ENCODE measurements at places on chromosomes 7 and 10. TPM values are rescaled to one million over a fixed set of nuclear protein-coding genes. Genes with fewer than 3 reads are reported as not detected.
A peak's percentile ranks its signal among the peaks of the same experiment; 100 is the strongest.

The MKX gene
- total RNA-seq = 0.96 TPM

The ABCB1 gene
- total RNA-seq = not detected

The NPFFR1 gene
- total RNA-seq = not detected

The CLEC5A gene
- not detected for total RNA-seq

The CNNM1 gene
- total RNA-seq = 0.66 TPM

The OR9A2 gene
- total RNA-seq = not detected

The SNX10 gene
- 16.2 TPM for total RNA-seq

DNA sequence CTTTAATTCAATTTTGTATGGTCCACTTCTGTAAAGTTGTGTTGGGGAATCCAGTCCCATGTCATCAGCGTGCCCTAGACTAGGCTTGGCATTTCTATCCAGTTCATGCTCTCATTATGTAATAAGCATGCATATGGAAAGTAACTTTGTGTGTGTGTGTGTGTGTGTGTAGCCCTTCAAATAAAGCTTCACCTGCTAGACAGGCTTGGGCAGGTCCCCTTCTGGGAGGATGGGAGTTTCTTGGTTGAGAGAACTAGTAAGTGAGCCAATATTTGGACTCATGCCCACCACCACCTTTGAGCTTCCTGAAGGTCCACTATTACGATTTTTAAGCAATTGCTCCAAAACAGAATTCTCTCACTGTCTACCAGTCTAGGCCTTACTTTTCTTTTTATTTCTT lies 6.9 kb downstream of the BZW2 start:
- no peak for DNase-seq

- peak; percentile 67 for DNase-seq
These were observed 49.7 kb downstream of the DNAJC12 start for GRCh38 chr10:67788028-67788886.

DNA sequence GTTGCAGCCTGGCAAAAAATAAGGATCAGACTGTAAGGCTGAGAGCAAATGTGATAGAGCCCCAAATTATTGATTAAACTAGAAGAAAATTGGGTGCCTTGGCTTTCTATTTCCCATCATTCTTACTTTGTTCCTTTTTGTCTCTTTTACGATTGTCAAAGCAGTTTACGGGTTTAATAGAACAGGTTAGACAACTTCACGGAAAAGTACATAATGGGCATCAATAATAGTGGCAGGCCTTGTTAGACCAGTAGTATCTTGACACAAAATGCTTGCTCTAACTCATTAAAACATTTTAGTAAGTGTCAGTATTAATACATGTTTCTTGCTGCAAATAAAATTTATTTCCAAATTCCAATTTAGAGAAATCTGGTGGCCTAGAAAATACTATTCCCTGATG lies 14.5 kb upstream of the GGCT start:
- DNase-seq = no peak

GRCh38 chr10:76242956-76243355 lies 811.5 kb downstream of the LRMDA start:
- no peak for DNase-seq

GRCh38 chr7:975702-976473 lies 539 bp upstream of the COX19 start:
- peak; percentile 68 for DNase-seq

GRCh38 chr10:131019696-131020095 lies 291.8 kb downstream of the TCERG1L start:
- no peak for DNase-seq

GRCh38 chr7:12865593-12865992 lies 178.2 kb downstream of the ARL4A start:
- no peak for DNase-seq

GRCh38 chr7:66571568-66571967 lies 57.1 kb upstream of the KCTD7 start:
- DNase-seq = no peak

DNA sequence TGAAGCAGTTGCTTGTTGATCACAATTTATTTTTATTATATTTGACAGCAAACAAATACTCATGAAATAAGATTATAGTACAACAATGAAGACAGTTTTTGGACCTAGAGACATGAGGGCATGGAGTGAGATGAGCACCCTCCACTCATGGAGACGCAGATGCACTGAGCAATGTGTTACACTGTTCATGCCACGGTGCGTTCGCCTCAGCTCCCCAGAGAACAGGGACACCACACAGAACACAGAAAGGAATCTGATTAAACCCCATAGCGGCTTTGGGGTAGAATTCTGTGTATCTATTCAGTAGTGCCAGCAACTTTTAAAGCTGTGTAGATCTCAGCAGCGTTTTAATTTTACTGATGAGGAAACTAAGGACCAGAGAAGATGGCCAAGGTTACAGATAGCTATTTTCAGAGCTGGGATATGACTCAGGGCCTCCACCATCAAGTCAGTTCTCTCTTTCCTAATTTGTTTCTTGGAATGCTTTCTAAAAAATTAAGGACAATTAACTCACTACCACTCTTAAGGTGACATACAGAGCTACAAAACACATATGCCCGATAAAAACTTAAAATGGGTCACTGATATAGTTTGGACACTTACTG lies 33.6 kb downstream of the FAM25A start:
- no peak for DNase-seq

GRCh38 chr10:77357185-77357584 lies 280.4 kb downstream of the KCNMA1 start:
- no peak for DNase-seq

DNA sequence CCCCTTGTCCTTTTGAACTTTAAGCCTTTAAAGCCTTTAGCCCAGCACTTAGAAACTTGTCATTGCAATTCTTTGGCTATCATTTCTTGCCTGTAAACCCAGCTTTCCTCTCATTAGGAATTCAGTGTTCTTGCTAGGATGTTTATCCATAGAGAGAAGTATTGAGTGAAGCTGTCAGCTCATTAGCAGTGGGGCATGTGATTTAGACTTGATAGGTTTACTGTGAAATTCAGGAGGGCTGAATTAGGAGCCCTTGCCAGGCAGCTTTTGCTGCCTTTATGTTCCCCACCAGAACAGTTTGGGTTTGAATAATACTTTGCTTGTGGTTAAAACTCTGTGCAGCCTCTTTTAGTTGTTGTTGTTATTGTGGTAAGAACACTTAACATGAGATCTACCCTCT lies 39.5 kb downstream of the LHFPL3 start:
- no peak for DNase-seq

DNA sequence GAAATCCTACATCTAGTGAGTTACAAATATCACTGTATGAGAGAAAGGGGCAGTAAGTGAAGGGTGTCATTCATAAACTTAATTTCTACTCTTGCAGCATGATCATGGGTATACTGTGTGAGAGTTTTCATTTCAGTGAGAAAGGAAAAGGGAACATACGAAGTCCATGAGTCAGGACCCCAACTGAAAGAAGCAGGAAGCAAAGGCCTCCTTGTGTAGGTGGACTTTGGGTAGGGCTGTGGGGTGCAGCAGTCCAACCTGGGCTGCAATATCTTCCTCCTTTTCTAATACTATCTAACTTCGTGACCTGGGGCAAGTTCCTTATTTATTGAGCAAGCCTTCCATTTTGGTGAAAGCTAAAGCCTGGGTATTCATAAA lies 248.2 kb upstream of the TCF7L2 start:
- no peak for DNase-seq

- DNase-seq = peak; percentile 46
These were observed 9.6 kb upstream of the EBF3 start for GRCh38 chr10:129973674-129974059.

- DNase-seq = no peak
These were observed 203.3 kb downstream of the BAMBI start for GRCh38 chr10:28880683-28880950.

DNA sequence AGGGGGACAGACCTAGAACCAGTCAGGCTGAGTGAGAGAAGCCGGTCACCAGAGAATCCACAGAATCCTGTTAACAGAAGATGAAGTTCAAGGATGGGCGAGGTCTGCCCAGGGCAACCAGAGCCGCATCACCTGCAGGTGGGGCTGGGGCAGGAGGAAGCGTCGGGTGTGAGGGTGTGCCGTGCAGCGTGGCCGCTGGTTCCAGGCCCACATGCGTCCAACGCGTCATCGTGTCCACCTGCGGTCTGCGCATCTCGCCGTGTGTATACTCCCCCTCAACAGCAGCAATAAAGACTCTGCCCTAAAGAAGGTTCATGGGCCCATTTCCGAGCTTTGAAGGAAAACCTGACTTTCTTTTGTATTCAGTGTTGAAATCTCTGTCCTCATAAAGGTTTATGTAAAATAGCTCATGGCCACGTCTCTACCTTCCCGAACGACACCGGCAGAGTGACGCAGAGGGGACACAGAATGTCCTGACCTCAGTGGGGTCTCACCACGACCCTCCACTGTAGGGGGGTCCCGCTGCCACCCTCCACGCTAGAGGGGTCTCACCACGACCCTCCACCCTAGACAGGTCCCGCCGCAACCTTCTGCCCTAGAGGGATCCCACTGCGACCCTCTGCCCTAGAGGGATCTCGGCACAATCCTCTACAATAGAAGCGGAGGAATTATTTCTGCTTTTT lies 446.9 kb downstream of the PTPRN2 start:
- DNase-seq = peak; percentile 44
